ENCODE measurements at places on chromosomes 7 and 10.

- no peak for DNase-seq
Observed at GRCh38 chr10:133113847-133114246, 26.1 kb downstream of the ADGRA1 start.

DNA sequence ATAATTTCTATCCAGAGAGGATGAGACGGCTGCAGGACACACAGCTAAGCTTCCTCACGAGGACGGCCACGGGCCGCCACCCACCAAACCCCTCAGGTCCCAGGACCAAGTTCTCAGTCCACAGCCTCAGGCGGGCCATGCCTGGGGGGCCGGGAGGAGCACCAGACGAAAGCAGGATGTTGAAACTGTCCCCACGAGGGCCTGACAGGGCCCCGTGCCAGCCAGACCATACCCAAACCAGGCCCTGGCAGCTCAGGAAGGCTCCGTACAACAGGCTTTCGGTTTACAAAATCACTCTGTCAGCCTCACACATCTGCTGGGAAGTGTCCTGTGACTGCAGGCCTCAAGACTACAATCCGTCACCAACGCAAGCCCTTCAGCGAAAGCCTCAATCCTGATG lies 14.5 kb downstream of the TUBGCP2 start:
- DNase-seq: no peak

DNA sequence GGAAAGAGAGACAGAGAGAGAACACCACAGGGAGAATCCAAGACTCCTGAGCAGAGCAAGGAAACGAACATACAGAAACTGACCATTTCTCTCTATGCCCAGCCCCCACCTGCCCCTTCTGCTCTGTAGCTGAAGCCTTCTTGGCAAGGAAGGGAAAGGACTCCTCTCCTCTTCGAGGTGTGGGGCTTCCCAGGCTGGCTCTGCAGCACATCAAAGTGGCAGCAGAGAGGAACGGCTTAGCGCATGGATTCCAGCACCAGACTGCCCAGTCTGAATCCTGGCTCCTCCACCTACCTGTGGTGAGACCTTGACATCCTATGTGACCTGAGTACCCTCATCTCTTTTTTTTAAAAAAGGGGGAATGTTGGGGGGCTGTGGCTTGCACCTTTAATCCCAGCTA lies 69.4 kb downstream of the SH3PXD2A start:
- no peak for DNase-seq

- DNase-seq: no peak
Observed at GRCh38 chr7:29285444-29285793, 90.8 kb downstream of the CHN2 start.

DNA sequence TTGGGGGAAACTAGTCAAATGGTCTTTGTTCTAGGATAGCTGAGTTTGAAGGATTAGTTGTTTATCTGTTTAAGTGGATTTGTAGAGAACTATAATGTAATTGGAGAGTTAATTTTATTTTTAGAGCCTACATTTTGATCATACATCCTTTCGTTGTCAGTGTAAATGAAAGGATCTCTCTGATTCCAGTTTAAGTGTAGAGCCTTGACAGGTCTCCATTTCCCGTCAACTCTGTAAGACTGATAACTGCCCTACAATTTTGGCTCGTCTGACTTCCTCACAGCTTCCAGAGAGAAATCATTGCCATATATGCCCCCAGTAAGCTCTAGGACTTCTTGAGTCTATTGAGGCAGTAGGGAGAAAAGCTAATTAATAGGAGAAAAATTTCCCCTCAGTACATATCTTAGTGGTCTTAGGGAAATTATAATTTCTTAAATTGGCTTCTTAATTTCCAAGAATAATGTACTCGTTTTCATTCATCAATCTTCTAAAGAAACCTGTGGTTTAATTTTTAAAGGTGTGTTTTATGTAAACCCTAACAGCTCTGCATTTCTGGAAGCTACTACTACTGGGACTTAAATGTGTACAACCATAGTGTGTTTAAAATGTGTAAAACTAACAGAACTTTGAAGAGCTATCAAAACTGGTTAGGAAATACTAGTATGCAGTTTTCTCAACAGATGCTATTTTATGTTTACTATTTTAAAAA lies 3.8 kb downstream of the KMT2E start:
- DNase-seq: no peak

GRCh38 chr10:51564896-51565510 lies 134.4 kb downstream of the CSTF2T start:
- DNase-seq: no peak

Data from adrenal gland (tissue), 19 donors.